Fibroblast of upper back skin (primary cell): ENCODE measurements at places on chromosomes 2 and 18.

DNA sequence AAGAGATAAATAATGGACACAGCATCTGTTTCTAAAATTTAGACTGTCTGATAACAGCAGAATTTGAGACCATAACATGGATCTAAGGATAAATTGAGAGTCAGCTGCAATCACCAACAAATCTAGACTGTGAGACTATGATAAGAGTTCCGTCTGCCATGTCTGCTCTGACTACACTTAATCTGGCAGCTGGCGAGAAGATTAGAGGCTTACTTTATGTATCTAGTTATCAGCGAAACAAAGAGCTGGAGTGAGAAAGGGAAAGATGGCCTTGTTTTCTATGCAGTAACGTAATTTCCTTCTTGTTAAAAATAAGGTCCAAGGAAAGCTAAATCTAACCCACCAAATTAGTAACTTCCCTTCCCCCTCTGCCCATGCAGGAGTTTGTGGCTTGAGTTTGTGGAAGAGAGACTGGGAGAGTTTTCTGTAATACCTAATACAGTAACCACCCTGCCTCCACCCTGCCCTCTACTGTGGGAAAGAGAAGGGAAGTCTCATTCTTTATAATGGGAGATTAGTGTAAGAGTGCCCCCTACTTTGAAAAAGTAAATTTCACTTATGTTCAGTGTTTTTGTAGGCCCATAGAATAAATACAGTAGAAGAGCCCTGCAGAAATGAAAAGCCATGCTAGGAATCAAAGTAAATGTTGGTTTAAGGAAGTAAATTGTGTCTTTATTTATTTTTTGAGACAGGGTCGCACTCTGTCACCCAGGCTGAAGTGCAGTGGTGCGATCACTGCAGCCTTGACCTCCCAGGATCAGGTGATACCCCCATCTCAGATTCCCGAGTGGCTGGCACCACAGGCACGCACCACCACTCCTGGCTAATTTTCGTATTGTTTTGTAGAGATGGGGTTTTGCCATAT, 27.5 kb downstream of the EML4 start:
- DNase-seq, result peak; percentile 70

- no peak for DNase-seq
Measured at GRCh38 chr2:23631389-23631788, 246.4 kb downstream of the KLHL29 start.

DNA sequence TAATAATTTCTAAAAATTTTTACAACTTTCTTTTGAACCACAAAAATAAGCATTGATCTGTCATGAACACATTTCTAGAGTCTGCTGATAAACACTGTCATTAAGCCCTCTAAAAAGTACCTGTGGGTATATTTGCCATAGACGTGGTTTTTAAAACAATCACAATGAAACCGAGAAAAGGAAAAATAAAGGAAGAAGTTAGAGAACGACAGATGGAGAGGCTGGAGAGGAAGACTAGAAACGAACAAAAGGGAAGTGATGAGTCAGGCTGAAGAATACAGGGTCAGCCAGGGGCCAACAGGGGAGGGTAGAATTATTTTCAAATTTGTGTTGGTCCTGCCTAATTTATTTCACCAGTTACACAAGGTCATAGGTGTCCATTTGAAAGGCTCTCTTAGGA, 62.0 kb downstream of the MYL12B start:
- peak; percentile 16 for DNase-seq

DNA sequence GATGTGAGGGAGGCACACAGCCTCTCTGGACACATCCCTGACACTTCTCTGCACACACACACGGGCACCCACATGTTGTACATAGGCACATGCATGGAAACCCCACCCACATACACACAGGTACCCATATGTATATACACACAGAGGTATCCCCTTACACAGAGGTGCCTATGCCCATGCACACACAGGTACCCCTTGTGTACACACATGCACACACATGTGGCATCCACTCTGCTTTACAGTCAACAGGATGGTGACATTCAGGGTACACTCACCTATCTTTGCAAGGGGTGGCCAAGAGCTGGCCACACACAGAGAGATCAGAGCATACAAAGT, 59.5 kb downstream of the FAM168B start:
- no peak for DNase-seq

GRCh38 chr18:9359796-9360195, 25.2 kb downstream of the TWSG1 start:
- no peak for DNase-seq

GRCh38 chr18:67310826-67311225, 205.7 kb downstream of the DSEL start:
- peak; percentile 45 for DNase-seq

GRCh38 chr2:235106874-235107639, 155.2 kb downstream of the SH3BP4 start:
- peak; percentile 78 for DNase-seq

DNA sequence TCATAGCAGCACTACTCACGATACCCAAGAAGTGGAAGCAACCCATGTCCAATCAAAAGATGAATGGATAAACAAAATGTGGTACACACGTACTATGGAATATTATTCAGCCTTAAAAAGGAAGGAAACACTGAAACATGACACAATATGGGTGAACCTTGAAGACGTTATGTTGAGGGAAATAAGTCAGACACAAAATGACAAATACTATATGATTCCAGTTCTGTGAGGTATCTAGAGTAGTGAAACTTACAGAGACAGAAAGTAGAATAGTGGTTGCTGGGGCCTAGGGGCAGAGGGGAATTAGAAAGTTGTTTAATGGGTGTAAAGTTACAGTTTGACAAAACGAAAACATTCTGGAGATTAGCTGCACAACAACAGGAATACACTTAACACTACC, 24.7 kb downstream of the TLK1 start:
- DNase-seq, result no peak

GRCh38 chr2:142533177-142533576, 344.3 kb upstream of the KYNU start:
- DNase-seq, result no peak

- no peak for DNase-seq
Measured at GRCh38 chr2:457262-457661, 169.4 kb upstream of the ALKAL2 start.

- no peak for DNase-seq
Measured at GRCh38 chr18:24380163-24380747, 17.4 kb downstream of the OSBPL1A start.

- DNase-seq, result no peak
Measured at GRCh38 chr18:55863391-55863706, 275.4 kb upstream of the TCF4 start.

DNA sequence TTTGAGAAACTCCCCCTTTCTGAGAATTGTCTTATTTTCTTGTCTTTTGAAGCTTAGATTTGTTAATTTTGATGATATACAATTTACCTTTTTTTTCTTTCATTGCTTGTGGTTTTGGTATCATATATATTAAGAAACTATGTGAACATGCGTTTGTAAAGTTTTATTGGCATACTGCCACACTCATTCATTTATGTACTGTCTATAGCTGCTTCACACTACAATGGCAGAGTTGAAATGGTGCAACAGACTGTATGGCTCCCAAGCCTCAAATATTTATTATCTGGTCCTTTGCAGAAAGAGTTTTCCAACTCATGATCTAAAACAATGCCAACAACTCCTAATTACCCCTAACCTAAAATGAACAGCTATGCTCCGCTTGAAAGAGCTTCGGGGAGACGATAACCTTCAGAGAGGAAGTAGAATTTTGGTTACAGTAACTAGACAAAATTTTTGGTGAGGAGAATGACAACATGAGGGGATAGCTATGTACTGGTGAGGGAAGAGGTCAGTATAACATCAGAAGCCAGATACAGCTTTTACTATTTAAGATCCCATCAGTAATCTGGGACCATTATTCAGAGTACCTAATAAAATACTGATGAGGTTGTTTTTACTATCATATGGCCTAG, 16.1 kb downstream of the PPP3R1 start:
- DNase-seq, result no peak

- DNase-seq, result no peak
Measured at GRCh38 chr2:193891023-193891422, 1696.3 kb upstream of the TMEFF2 start.

DNA sequence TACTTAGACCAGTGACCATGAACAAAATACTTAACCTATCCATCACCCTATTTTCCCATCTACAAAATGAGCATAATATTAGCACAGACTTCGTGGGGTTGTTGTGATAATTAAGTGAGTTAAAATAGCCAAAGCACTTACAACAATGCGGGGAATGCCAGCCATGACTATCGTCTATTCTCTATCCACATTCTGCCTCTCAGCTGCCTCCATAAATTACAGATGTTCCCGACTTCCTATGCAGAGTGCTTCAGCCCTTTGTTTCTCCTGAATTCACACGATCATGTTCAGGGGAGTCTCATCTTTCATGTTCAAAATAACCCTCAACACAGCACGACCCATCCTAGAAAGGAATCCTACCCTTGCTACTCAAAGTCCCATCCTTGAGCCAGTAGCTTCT, 211.6 kb downstream of the EN1 start:
- DNase-seq, result no peak

- no peak for DNase-seq
Measured at GRCh38 chr2:217939629-217940245, 63.1 kb downstream of the TNS1 start.

- peak; percentile 97 for DNase-seq
Measured at GRCh38 chr2:36371928-36372391, 16.4 kb downstream of the CRIM1 start.

GRCh38 chr2:8538531-8538930, 143.3 kb upstream of the ID2 start:
- DNase-seq, result no peak

DNA sequence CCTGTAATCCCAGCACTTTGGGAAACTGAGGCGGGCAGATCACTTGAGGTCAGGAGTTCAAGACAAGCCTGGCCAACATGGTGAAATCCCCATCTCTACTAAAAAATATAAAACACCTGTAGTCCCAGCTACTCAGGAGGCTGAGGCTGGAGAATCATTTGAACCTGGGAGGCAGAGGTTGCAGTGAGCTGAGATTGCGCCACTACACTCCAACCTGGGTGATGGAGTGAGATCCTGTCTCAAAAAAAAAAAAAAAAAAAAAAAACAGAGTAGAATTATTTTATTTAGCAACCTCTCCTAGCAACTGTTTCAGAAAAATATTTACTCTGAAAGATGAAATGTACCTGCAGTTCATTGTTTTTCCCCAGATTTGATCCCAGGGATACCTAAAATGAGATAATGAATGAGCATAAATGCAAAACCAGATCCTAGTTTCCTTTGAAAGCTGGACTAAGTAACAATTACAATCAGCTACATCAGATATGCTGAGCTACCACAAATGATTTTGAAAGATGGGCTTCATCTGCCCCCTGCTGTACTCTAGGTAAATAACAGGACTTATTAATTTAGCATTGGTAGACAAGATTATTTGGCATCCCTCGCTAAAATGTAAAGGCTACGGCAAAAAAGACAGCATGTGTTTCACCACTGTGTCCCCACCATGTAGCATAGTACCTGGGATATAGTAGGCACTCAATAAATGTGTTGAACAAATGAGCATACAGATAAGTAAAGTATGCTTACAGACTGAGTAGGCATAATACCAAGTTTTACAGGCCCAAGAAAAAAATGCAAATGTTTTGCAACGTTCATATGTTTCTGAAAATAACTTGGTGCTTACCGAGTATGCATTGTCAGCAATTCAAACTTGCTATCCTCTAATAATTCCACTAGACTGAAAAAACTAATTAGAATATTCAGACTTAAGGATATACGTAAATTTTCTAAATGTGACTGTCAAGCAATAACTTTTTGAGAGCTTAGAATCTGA, 102.5 kb downstream of the ATL2 start:
- peak; percentile 83 for DNase-seq

- DNase-seq, result peak; percentile 89
Measured at GRCh38 chr2:1972422-1972821, 228.1 kb upstream of the PXDN start.
